MCF 10A (cell line): ENCODE measurements at places on chromosomes 6 and 20.

DNA sequence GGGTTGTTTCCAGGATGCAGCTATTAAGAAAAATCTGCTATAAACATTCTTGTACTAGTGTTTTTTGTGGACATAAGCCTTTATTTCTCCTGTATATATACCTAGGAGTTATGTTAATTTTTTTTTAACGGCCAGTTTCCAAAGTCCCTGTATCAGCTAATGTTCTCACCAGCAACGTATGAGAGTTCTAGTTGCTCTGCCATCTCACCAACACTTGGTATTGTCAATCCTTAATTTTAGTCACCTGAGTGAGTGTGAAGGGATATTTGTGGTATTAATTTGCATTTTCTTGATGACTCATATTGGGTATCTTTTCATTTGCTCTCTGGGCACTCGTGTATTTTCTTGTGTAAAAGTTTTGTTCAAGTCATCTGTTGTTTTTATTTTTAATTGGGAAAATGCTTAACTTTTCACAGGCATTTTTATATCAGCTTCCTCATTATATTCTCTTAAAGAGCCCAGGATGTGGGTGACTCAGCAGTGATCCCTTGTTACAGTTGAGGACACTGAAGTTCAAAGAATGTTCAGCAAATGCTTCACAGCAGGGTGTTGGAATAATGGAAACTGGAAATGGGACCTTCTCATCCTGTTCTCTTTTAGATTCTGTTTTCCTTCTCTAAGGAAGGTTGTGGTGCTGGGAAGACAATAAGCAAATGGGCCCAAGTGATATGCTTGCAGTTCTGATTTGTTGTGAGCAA is 211.7 kb upstream of the PRND start:
- no peak for DNase-seq

DNA sequence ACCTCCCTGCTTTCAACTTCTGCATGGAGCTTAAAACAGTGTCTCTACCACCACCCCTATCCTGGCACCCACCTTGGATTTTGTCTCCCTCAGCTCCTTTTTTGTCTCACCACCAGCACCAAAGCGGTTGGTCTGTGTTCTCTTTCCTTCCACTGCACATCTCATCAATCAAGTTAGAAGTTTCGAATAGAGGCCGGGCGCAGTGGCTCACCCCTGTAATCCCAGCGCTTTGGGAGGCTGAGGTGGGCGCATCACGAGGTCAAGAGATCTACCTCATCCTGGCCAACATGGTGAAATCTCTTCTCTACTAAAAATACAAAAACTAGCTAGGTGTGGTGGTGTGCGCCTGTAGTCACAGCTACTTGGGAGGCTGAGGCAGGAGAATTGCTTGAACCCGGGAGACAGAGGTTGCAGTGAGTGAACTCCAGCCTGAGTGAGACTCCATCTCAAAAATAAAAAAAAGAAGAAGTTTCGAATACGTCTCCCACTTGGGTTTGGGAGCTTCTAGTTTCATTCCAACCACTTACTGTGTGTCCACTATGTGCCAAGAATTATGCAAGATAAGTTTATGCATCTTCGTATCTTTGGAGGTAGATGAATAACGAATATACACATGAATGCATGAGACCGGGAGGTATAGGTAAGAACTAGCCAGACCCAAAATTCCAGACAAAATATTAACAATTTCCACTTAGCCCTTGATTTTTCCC is 5.9 kb downstream of the PCED1A start:
- DNase-seq = no peak

DNA sequence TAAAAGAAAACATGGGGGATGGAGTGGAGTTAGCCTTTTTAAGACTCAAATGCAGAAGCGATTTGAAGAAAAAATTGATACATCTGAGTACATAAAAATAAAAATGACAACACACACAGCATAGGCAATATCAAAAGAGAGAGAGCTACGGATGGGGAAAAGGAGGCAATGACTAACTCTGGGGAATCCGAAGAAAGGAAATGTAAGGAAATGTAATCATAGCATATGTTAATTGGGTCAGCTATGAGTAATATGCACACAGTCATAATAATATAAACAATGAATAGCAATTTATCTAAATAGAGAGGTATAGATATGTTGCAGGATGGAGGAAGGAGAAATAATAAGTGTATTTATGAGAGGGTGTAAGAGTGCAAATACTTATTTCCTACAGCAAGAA is 83.4 kb downstream of the NOL4L start:
- peak; percentile 18 for DNase-seq

DNA sequence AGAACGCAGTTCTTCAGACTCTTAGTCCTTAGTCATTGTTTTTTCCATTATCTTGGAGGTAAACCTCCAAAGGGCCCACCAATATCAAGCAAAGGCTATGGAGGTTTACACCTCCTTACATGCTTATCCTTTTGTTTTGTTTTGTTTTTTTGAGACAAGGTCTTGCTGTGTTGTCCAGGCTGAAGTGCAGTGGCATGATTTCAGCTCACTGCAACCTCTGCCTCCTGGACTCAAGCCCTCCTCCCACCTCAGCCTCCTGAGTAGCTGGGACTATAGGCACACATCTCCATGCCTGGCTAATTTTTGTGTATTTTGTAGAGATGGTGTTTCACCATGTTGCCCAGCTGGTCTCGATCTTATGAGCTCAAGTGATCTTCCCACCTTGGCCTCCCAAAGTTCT is 26.3 kb downstream of the ADGRG6 start:
- no peak for DNase-seq

GRCh38 chr6:100461917-100462705 is 2.6 kb downstream of the SIM1 start:
- no peak for DNase-seq

- DNase-seq = no peak
Measured at GRCh38 chr6:110828396-110828795, 13.1 kb upstream of the CDK19 start.

GRCh38 chr20:57316795-57317201 is 12.8 kb upstream of the SPO11 start:
- DNase-seq = no peak

DNA sequence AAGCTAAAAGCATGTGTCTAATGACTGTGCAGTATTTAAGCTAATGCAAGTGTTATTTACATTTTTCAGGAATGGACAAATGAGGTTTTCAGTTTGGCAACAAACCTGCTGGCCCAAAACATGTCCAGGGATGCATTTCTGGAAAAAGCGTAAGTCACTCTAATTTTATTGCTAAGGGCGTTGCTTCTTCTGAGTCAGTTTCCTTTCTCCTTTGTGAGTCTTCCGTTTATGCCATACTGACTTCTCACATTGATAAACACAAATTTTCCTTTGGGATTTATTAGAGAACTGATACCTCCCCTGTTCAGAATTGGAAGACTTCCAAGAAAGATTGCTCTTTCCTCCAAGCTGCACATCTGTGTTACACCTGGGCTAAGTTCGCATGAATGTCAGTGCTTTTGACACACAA is 422.9 kb upstream of the PLCB4 start:
- peak; percentile 60 for DNase-seq

DNA sequence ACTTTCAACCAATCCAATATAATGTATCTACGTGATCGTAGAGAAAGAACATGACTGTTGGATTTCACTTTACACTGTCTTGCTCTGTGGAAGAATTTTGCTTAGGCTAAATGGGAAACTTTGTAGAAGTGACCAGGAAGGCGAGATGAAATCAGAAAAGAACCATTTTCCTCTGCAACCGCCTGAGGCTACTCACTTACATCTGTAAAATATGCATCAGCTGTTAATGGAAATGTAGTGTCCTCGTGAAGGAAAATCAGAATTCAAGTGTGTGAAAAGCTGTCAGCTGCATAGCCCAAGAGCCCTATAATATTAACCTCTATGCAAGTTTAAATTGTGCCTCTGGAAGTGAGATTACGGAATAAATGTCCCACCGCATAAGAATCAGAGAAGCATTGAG is 277.9 kb downstream of the C6orf118 start:
- no peak for DNase-seq

DNA sequence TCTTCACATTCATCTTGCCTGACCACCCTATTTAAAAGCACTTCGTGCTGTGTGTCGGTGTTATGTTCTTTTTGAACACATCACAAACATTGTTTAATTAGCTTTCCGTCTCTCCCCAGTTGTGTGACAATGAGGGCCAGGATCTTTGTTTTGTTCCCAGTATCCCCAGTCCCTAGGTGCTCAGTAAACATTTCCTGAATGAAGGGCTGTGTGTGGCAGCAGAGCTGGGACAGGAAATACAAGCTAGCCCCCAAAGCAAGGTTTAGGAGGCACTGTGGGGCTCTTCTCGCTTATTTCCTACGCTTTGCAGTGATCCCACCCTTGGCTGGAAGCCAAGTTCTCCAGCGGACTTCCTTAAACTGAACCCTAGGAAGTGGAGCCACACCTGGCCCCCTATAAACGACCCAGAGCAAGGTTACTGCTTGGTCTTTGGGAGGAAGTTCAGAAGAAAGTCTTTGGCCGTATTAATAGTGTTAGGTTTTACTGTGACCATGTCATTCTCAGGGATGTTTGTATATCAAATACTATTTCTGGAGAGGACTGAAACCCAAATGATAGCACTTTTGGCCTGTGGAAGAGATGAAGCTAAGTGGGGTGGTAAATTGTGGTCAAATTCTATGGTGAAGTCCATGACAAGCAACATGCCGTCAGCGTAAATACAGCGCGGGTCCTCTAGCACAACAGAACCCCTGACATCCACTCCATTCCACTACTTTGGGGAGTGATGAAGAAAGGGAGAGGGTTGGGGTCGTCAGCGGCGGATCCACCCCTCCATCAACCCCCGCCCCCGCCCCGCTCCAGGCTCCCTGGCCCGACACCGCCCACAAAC is 570 bp upstream of the FANCE start:
- DNase-seq = no peak

- no peak for DNase-seq
Measured at GRCh38 chr20:669573-669972, 6.0 kb downstream of the SCRT2 start.

DNA sequence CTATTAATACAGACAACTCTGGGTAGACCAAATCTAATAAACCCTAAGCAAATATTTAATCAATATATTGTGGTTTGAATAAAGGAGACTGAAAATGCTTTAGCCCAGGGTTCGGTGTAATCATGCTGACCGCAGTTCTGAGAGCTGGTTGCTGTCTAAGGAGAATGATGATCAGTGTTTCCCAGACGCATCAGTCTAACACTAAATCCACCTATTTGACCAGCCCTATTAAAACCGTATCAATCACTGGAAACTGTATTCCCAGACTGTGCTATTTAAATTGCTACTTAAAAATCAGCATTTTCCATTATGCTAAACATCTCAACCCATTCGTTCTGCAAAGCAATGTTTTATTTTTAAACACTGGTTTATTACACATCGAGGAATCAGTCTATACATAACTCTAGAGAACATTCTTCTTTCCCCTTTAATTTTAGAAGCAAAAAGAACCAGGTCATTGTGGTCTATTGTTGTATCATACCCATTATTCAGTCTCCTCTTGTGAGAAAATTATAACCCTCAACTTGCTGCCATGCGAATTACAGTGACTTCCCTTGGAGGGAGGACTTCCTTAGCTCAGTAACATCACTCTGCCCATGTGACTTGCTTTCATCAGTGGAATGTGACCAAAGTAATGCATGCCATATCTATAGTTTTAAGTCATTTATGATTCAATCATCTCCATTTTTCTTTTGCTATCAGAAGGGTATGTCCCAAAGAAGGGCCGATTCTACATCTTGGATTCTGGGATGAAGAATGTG is 515.2 kb upstream of the JAG1 start:
- no peak for DNase-seq

- no peak for DNase-seq
Measured at GRCh38 chr6:111748231-111748647, 125.0 kb downstream of the FYN start.

DNA sequence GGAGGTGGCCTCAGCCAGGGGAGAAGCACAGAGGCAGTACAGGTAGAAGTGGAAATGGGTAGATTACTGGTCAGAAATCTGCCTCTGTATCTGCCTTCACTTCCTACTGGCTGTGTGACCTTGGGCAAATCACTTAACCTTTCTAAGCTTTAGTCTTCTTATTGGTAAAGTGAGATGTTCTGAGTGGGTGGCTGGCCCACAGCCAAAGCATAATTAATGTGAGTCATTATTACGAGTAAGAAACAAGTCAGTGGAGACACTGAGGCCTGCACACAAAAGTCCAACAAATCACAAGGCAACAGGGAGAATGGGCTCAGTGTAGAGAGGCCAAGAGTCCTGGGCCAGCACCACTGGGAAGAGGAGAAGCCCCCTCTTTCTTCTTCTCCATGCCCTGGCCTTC is 39.1 kb downstream of the NRN1 start:
- DNase-seq = peak; percentile 52

GRCh38 chr6:84671183-84671582 is 93.2 kb downstream of the TBX18 start:
- DNase-seq = no peak

DNA sequence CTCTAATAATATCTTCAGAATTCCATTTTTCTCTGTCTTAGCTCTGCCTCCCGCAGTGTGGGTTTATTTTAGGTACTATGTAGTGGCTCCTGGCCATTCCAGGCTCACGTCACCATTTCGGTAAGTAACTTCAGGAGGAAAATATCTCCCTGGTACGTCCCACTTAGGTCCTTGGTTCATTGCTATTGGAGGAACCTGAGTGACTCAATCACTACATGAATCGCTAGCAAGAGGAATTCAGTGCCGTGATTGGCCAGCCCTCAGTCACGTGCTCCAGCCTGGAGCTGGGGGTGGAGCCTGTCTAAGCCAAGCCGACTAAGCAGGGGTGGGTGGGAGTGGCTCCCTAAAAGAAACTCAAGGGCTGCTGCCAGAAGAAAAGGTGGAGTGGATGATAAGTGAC is 67.3 kb upstream of the E2F3 start:
- DNase-seq = no peak

DNA sequence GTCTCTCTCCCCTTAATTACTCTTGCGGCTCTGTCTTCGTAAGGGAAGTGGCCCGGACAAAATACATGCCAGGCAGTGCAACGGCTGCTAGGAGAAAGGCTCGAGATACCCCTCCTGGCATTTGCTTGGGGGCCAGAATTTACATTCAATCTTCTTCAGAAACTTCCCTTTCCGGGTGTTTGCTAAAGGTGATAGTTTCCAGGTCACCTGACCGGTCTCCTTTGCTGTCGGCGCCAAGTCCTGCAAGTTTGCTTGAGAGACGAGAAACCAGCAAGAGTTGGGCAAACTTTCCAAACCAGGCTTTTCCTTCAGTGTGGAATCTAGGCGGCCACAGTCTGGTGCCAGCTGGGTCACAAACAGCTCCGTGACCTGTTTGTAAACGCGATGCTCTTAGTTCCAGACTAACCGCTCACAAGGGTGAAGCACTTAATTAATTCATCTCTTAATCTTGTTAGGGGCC is 563 bp upstream of the SRSF3 start:
- DNase-seq = peak; percentile 71

GRCh38 chr20:3161316-3162079 is 1.8 kb upstream of the FASTKD5 start:
- DNase-seq = no peak

DNA sequence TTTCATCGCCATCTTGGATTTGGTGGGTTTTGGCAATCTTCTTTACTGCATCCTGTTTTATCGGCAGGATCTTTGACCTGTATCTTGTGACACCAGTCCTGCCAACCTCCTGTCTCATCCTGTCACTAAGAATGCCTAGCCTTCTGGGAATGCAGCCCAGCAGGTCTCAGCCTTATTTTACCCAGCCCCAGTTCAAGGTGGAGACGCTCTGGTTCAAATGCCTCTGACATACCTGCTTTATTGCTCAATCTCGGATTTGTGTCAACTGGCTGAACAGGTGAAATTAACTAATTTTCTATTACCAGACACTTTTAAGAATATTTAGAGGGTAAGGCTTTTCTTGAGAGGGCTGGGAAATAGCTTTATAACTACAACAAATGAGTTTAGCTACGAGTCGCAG is 102.5 kb downstream of the SASH1 start:
- DNase-seq = no peak
